Activated naive CD8-positive, alpha-beta T cell treated with anti-CD3 and anti-CD28 coated beads, Interleukin-2, amount 50 U/mL, for 16 hours (primary cell): ENCODE measurements at places on chromosomes 7 and 10.

DNA sequence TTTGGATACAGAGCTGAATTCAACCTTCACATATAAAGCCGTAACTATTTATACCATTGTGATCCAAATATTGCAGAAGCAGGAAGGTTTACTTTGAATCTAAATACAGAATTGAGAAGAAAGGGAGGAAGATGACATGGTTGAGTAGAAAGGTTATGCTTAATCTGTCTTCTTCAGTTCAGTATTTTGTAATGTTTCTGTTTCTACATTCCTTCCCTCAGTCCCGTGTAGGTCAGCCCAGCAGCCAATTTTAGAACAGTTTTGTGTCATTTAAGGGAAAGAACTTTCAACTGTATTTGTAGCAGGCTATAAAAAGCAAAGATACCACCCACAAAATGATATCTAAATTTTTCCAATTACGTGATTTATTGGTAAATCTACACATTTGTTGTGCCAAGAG, 97.4 kb downstream of the CPED1 start:
- no peak for DNase-seq

DNA sequence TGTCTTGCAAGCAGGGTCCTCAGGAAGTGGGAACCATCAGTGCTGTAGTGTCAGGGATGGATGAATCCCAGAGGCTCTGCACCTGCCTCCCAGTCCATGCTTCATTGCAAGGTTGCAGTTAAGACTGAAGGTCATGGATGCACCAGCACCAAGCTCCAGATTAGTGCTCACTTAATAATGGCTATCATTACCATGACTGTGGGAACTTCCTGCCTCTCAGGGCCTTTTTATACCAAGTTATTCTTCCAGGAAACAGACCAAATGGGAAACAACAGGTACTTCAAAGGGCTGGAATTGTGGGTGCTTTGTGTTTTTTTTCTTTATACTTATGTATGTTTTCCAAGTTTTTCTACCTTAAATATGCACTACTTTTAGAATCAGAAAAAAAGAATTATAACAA, 197.7 kb downstream of the CYP26A1 start:
- DNase-seq: no peak

- no peak for DNase-seq
Measured at GRCh38 chr10:17712717-17713471, 39.1 kb upstream of the TMEM236 start.

DNA sequence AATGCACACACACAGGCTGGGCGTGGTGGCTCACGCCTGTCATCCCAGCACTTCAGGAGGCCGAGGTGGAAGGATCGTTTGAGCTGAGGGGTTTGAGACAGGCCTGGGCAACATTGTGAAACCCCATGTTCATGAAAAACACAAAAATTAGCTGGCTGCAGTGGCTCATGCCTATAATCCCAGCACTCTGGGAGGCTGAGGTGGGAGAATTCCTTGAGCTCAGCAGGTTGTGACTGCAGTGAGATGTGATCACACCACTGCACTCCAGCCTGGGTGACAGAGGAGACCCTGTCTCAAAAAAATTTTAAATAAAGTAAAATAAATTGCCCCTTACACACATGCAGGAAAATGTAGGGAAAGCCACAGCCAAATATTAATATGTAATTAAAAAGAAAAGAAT, 44.1 kb downstream of the RNF32 start:
- no peak for DNase-seq

GRCh38 chr10:121449482-121449924, 148.7 kb downstream of the FGFR2 start:
- DNase-seq: no peak

GRCh38 chr7:116495736-116496135, 3.8 kb upstream of the CAV2 start:
- DNase-seq: no peak

GRCh38 chr10:76918106-76918505, 719.5 kb downstream of the KCNMA1 start:
- no peak for DNase-seq

DNA sequence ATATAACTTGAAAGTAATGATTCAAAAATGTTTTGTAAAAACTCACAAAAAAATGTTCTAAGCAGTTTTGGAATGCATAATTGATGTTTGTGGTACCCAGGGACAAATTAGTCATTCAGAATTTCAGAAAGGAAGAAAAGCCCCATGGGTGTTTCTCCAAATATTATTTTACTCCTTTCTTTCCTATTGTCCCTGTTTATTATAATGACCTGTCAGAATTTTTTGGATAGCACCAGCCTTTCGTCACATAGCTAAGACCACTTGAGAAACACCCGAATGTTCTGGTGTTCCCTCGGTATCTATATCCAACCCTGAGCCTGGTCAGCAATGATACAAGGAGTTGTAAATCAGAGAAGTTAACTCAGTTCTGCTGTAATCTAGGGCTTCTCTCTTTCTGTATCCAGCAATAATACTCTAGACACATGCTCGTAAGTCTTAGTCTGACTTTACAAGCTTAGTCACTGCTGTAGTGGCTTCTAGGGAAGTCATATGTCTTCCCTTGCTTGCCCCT, 64.8 kb upstream of the MEOX2 start:
- DNase-seq: no peak

- no peak for DNase-seq
Measured at GRCh38 chr7:155169498-155170065, 99.5 kb downstream of the HTR5A start.

DNA sequence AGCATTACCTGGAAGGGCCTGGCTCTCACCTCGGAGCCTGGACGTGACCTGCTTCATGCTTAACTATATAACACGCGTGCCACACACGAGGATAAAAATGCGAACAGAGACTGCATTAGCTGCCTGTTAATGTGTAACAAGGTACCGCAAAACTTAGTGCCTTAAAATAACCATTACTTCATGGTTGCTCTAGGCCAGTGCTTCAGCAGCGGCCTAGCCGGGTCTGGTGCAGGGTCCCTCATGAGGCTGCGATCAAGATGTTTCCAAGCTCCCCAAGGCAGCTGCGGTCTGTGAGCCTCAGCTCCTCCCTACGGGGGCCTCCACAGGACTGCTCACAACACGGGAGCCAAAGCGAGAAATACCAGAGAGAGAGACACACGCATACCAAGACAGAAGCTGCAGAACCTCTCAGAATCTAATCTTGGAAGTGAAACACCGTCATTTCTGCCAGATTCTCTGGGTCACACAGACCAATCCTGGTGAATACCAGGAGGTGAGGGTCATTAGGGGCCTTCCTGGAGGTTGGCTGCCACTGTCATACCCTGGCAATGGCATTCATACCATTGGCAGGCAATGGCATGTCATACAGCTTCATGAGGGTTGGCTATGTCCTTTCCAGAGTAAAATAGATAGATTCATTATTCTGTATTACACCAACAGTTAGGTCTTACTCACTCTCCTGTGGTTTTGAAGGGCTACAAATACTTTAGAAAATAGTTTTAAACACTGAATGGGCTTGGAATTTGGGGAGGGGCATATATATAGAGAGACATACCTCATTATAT, 94.5 kb downstream of the HIPK2 start:
- no peak for DNase-seq

- no peak for DNase-seq
Measured at GRCh38 chr10:69751214-69751613, 50.5 kb upstream of the COL13A1 start.

DNA sequence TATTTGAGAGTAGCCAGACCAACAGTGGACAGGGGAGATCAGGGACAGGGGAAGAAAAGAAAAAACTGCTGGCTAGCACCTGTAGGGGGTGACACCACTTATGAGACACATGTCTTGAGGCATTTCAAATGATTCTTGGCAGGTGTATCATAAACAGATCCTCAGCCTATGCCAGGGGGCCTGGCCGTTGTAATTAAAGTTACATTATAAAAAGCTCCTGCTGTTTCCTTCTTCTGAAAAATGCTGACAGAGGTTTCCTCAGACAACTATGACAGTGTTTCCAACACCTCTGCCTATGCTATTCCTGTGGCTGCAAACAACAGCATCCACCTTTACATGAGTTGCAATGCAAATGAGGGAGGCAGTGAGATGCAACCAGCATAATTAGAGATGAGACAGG, 281.0 kb upstream of the PTER start:
- no peak for DNase-seq

DNA sequence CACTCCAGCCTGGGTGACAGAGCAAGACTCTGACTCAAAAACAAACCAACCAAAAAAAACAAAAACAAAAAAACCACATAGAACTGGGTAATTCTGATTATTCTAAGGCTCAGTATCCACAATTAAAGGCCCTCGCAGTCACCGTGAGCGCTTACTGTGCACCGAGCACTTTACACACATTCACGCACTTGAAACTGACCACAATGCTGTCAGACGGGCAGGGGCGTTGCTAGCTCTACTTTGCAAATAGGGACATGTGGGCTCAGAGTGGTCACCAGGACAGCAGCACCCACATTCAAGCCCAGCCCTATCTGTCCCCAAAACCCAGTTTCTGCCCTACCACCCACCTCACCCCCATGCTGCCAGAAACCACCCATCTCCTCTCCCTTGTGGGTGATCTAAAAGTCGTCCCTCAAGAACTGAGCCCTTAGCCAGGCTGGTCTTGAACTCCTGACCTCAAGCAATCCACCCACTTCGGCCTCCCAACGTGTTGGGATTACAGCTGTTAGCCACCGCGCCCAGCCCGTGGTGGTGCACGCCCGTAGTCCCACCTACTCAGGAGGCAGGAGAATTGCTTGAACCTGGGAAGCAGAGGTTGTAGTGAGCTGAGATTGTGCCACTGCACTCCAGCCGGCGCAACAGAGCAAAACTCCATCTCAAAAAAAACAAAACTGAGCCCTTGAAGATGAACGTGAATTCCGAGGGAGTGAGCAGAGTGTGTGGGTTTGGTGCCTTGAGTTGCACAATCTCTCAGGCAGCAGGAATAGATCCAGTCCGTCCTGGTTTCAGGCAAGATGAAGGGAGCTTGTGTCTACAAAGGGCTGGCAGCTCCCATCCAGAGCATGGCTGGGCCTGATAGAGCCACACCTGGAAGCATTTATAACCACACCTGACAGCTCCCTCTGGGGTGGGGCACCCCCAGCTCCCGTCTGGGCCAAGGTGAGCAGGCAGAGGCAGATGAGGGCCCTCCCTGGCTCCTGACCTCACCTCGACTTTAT, 5.4 kb upstream of the HSPB1 start:
- no peak for DNase-seq

DNA sequence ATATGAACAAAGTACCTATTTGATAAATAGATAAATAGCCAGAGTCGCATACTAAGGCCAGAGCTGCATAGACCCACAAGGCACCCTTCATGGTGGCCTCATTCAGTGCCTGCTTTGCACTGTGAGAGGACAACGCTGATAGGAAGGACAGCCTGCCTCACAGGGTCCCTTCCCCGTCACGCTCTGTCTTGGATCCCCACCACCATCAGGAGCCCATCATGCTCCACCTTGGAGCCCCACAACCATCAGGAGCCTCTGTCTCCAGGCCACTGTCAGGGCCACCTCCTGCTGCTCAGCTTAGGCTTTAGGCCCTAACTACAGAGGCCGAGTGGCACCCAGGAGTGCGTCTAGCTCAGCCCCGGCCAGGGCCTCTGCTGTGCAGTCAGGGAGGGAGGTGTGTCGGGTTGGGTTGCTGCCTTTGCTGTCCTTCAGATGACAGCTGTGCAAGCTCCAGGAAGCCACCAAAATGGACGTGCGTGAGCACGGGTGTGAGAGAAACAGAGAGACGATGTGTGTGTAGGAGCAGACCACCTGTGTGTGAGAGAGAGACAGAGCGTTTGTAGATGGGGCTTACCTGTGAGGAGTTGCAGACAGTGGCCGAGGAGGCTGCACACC, 516.9 kb downstream of the GLRX3 start:
- DNase-seq: no peak

DNA sequence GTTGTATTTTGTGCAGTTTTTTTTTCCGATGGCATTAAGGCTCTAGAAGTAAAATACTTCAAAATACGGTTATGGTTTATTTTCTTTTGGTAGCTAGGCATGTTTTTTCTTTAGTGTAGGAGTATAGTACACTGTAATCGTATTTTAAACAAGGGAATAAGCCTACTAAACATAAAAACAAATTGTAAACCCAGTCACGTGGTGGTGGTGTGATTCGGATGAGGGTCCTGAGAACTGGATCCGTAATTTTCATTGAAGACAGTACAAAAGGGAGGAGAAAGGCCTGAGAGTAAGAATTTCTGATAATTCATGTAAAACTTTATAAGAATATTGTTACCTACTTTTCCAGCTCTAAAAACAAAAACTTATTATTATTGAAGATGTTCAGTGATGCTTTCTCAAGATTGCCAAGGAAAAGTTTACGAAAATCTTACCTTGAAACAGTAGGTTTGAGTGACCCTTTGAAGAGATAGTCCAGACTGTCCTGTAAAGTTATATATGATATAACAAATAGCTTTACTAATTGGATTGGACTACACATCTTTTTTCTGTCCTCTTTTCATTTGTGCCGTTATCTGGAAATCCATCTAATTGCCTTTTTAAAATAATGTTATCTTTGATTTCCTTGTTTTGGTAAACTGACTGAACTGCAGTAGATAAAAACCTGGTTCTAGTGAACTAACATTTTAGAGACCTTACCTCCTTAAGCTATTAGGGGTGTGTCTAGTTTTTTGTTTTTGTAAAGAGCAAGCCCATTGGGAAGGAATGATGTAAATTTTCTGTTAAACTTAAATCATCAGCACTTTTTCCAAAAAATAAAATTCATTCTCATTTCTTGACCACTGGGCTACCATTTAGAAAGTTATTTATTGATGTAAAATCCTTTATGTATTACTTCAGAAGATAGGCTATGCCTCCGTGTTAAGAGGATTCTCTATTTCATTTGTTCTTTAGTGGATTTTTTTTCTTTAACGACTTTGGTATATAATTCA, 1.0 kb upstream of the PBLD start:
- no peak for DNase-seq

GRCh38 chr7:50690541-50691011, 92.1 kb downstream of the GRB10 start:
- DNase-seq: no peak

DNA sequence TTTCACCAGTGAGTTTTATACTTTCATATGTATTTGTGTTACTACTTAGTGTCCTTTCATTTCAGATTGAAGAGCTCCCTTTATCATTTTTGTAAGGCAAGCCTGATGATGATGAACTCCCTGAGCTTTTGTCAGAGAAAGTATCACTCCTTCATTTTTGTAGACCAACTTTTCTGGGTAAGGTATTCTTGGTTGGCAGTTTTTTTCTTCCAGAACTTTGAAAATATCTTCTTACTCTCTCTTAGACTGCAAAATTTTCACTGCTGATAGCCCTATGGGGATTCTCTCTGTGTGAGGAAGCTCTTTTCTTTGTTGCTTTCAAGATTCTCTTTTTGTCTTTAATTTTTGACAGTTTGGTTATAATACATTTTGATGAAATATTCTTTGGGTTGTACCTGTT, 35.7 kb downstream of the CCDC7 start:
- no peak for DNase-seq

DNA sequence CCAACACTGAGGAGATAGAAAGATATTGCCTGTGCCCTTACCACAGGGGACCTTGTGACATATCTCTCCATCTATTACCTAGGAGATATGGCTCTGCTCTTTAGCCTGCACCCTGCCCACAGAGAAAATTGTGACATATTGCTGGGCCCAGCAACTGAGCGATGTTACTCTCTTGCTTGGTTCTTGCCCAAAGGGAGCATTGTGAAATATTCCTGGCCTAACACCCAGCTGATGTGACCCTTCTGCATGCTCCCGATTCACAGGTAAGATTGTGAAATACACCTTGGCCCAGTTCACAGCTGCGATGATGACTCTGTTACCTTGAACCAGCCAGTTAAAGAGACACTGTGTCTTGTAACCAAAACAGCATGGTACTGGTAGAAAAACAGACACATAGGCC, 37.2 kb upstream of the ZNF107 start:
- DNase-seq: no peak
